Heart right ventricle (tissue), 16 donors: ENCODE measurements at places on chromosomes 13 and 19. TPM values are rescaled to one million over a fixed set of nuclear protein-coding genes. Genes with fewer than 3 reads are reported as not detected.

ATP4B gene
- not detected for total RNA-seq

TNNT1 gene
- total RNA-seq, result 112 TPM

- no peak for DNase-seq
Measured at GRCh38 chr13:101144808-101145419, 271.4 kb downstream of the NALCN start.

GRCh38 chr19:48696353-48697010 is 711 bp downstream of the FUT2 start:
- no peak for DNase-seq

DNA sequence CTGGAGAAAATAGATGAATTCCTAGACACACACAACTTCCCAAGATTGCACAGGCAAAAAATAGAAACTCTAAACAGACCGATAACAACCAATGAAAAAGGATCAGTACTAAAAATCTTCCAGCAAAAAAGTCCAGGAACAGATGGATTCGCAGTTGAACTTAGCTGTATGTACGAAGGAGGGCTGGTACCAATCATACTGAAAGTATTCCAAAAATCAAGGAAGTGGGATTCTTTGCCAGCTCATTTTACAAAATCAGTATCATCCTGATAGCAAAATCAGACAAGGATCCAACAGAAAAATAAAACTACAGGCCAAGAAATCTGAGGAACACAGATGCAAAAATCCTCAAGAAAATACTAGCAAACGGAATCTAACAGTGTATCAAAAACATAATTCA is 6.5 kb upstream of the LILRB2 start:
- no peak for DNase-seq

GRCh38 chr19:16600824-16601223 is 27.2 kb downstream of the MED26 start:
- DNase-seq, result no peak

DNA sequence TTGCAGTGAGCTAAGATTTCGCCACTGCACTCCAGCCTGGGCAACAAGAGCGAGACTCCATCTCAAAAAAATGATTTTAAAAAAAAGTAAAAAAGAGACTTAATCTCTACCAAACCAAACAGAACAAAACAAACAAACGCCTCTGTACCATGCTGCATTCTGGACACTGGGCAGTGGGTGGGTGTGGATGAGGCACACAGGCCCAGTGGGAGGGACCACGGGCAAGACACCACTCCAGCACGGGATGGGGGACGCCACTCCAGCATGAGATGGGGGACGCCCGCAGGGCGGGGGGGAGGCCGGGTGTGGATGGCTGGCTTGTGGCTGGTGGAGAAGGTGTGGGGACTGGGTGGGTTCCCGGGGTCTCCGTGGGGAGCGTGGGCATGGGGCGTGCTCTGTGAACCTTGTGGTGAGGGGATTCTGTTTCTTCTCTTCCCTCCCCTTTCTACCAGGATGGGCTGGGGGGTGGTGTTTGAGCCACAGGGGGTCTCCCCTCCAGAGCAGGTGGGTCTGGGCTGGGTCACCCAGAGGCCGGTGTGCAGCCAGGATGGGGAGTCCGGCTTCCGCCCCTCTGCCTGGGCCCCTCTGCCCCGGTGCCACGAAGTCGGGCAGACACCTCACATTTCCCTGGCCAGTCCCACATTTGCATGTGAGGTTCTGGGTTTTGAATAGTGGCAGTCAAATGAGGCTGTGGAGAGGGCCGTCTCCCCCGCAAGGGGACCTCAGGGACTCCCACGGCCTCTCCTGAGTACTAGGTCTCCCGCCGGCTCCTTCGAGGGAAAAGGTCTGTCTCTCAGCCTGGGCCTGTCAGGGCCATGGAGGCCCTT is 23.9 kb upstream of the MATK start:
- no peak for DNase-seq
